ENCODE measurements at places on chromosomes 5 and 9.

GRCh38 chr5:7927466-7928375 is 58.8 kb downstream of the MTRR start:
- DNase-seq, result no peak

- DNase-seq, result no peak
These were observed 951.1 kb upstream of the DMAC1 start for GRCh38 chr9:8750639-8751051.

DNA sequence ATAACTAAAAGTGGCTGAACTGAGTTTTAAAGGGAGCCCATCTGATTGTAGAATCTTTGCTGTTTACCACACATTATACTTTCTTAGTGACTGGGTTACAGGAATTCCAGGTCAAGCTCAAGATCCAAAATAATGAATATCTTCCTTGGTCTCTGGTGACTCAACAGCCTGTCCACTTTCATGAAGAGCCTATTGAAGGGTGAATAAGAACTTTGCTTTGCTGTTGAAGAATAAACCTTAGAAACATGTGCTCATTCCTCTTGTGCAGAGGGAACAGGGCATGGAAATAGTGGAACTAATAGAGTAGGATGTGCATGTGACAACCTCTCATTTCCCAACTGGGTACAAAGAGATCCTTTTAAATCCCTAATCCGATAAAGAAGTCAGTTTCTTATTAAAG is 21.4 kb downstream of the ALDH1A1 start:
- no peak for DNase-seq

DNA sequence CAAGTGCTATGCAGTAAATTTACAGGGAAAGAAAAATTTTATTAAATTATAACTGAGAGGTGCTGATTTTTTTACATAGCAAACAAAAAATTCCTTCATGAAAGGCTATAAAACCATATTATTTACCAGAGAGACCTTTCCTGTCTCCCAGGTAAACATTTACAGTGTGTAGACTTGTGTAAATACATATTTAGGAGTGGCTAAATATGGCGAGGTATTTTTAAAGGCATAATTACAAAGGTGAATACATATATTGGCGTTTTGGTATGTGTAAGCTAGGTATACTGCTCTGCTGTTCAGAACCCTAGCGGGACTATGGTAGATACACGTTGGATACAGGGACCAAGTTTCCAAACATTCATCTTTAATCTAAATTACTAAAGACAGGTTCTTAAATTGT is 170.6 kb upstream of the MEF2C start:
- DNase-seq, result no peak

DNA sequence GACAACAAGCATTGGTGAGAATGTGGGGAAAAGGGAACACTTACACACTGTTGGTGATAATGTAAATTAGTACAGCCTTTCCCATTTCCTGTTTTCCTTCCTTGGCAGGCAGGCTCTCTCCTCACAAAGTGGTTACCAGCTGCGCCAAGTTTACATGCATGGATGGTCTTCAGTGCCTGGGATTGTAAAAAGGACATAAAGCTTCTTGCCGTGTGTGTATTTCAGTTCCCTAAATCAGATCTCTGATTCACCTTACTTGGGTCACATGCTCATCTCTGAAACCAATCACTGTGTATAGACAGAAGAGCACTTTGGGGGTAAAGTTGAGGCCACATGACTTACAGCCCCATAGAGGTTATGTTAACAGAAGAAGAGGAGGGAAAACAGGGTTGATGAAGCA is 92.8 kb downstream of the CAVIN4 start:
- no peak for DNase-seq

DNA sequence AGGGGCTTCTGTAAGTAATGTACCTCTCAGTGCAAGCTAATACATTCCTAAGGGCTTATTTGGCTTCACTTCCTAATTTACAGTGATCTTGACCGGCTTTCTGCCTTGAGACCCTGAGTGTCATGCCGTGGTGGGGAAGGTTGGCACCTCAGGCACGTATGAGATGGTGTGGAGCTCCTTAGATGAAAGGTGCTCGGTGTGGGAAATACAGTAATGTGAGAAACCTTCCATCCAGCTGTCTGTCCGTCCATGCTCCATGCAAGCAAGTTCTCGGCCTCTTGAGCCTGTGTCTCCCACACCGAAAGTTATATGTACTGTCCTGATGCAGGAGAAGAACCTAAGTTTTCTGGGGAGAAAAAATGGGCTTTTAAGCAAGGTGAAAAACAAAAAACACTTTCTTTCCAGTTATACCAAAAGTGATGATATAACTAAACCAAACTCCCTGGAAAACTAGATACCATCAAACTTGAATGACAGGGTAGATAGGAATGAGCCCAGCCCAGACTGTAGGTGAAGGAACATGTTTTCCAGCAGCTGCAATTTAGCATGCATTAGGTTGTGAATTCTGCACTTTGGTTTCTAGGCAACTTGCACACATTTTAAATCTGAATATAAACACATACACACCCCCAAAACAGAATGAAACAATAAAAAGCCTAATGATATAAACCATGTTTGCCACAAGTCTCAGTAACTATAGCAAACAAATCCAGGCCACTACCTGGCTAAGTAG is 279.6 kb downstream of the FANCC start:
- no peak for DNase-seq

DNA sequence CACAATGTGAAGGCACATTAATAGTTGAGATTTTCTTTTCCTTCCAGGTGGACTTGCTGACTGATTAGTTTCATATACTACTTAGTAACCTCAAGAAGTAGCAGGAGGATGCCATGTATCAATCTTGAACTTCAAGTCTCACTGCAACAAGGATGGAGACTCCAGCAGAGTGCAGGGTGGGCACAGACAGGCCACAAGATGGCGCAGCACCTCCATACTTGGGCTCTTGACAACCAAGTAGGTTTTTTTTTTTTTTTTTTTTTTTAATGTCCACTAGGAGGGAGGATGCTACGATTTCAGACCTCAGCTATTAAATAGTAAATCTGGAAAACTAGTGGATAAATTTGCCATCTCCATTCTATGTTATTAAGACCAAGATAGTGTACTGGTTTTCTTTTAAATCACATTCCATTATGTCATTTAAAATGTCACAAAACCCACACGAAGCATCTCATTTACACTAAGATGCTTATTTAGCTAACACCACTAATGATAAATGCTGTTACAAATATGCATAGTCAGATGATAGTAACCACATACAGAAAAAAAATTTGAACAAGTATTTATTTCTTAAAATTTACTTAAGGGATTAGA is 58.6 kb downstream of the IL6ST start:
- no peak for DNase-seq

DNA sequence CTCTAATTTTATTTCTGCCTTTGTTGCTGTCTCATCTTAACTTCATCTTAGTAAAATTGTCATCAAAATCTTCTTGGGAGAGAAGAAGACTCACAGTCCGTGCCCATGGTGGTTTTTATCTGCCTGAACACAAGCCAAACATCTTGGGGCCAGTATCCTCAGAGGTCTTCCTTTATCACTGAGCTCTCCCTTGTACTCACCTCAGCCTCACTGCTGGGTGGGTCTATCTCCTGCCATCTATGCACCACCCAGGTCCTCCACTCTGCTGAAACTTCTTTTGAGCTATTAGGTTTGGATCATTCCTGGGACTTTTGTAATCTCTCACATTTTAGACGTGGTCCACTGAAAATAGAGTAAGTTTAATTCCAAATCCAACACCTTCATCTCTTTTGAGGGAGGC is 116.3 kb upstream of the EPB41L4A start:
- no peak for DNase-seq

DNA sequence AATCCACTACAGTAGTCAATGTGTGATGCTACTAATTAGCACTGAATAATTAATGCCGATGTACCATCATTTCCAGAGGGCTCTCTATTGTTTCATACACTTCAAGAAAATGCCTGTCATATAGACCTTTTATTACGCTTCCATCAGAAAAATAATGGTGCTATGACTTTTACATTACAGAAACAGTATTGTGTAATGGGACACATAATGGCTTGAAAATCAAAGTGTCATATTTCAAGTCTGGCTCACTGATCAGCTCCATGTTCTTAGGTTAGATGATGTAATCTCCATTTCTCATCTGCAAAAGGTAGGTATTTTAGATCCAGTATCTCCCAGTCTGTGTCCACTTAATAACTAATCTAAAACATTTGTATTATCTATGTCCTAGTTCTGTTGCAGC is 990.6 kb upstream of the TYRP1 start:
- DNase-seq, result no peak

DNA sequence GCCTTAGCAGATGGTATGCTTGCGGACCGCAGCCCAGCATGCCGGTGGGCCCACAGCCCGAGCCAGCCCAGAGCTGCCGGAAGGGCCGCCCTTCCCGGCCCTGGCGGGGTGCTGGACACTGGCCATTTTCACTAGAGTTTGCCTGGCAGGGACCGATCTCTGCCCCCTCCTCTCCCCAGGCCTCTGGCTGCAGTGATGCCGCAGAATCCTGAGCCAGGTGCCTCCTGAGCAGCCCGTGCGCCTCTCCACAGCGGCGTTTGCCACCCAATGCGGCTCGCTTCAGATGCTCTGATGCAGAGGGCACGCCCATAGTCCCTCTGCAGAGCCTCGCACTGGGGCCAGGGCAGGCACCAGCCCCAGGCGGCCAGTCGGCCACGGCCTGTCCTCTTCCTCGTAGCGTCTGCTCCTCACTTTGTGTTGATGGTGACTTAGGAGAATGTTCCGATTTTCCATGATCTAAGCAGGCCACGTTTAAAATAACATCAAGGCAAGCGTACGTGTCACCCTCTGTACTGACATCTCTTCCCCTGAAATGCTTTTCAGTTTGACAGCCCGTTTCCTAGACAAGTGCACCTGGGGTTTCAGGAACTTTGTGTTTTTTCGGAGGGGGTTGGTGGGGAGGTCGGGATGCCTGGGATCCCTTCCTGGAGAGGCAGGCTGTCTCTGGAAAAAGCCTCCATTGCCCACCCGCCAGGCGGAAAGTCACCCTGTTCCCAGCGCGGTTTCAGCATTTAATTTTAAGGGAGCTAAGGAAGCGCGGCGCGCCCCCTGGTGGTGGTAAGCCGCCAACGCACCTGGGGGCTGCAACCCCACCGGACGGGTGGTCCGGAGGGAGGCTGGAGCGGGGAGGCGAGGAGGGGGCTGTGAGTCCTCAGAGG is 29.8 kb upstream of the HMCN2 start:
- no peak for DNase-seq

DNA sequence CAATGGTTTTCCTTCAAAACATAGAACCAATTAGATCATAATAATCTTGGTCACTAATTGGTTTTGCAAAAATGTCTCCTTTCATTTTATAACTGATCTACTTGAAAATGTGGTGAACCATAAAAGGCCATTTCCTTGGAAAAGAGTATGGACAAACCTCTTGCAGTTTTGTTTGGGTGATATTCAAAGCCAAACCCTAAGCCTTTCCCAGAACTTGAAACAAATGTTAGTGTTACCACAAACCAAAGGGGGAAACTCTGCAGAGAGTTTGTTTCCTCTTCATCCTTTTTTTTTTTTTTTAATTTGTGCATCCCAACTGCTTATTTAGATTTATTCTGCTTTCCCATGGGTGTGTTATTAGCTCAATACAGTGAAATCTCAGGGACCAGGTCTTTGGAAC is 204.4 kb upstream of the ADAMTSL1 start:
- DNase-seq, result no peak

DNA sequence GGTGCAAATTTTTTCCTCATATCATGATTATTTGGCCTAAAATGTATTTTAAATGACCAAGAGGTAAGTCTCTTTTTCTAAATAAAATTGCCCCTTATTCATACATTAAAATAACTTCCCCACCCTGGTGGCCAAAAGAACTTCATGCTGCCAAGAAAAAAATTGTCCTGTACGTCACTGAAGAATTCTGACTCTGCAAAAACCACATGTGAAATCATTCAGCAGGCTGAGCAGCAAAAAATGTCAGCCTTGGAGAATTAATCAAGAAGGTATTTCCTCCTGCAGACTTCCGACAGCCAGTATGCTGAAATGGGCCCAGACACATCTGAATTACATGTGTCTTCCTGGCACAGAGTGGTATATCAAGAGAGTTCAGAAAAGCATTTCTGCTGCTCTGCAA is 94.6 kb upstream of the HMHB1 start:
- DNase-seq, result no peak

- no peak for DNase-seq
These were observed 21.0 kb upstream of the RALGDS start for GRCh38 chr9:133141833-133142595.

DNA sequence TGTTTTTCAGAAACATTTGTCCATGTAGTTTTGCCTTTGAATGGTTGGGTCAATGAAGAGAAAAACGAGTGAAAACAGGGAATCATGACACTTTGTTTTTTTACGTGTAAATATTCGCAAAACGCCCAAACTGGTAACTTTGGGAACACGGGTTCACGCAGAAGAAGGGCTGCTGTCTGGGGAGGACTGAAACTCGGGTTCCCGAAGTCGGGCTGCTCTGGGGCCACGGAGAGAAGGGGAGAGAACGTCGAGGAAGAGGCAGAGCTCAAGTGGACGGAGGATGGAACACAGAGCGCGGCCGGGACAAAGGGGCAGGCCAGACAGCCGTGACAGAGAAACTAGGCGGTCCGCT is 478 bp upstream of the SETD9 start:
- DNase-seq, result no peak

GRCh38 chr9:94754976-94755475 is 28.5 kb downstream of the AOPEP start:
- no peak for DNase-seq

DNA sequence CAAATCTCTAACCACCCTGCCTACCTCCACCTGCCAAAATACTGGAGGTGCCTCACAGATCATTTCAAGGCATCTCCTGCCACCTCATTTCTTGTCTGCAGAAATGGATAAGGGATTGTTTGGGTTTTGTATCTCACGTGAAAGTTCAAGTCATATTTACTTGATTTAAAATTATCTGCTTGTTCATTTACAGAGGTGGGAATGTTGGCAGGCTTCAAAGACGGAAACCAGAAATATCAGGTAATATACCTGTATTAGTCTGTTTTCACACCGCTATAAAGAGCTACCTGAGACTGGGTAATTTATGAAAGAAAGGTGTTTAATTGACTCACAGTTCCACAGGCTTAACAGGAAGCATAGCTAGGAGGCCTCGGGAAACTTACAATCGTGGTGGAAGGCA is 85.4 kb downstream of the CAAP1 start:
- no peak for DNase-seq

DNA sequence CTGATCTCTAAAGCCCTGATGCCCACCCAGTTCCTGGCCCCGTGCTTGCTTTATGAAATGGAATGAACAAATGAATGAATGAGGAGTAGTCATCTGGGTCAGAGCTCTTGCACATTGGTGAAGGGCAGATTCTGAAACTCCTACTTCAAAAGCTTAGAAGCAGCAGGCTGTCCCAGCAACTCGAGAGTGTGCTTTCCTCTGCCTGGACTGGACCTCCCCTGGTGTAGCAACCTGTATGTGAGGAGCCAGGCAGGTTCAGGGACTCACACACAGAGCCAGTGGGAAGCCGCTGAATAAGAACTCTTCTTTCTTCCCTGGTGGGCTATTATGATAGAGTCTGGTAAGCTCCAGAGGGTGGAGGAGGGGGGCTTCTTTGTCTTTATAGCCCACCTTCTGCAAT is 396.4 kb downstream of the CDK5RAP2 start:
- DNase-seq, result no peak

GRCh38 chr5:43296835-43297234 is 16.4 kb downstream of the HMGCS1 start:
- no peak for DNase-seq

GRCh38 chr5:98186128-98186527 is 587.3 kb upstream of the RGMB start:
- DNase-seq, result no peak

All from cortex of kidney (tissue), 1 donor.